Activated effector memory CD4-positive, alpha-beta T cell treated with Interleukin-2 at 50 U/mL for 16 hours (primary cell): ENCODE measurements at places on chromosomes 5 and 9.
A peak's percentile ranks its signal among the peaks of the same experiment; 100 is the strongest.

DNA sequence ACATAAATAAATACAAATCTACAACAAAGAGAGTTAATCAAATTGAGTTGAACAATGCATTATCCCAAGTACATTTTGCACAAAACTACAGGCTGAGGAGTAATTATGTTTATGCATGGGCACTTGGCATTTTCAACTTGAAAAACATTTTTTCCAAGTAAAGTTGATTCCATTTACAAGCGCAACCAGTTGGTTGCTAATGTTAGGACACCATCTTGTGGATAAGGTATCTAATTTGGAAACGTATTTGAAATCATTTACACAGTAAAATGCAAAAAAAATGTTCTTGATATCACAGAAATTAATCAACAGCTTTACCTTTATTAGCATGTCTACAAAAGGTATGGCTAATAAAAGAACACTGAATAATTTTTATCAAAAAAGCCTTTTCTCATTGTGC is 18.8 kb downstream of the FTMT start:
- DNase-seq: no peak

- DNase-seq: peak; percentile 46
Measured at GRCh38 chr9:37650873-37651768, at the start of gene FRMPD1. TSS of gene FRMPD1 (plus strand) at chr9:37650954. CDS start at chr9:37692642, 41,688 bp downstream.

DNA sequence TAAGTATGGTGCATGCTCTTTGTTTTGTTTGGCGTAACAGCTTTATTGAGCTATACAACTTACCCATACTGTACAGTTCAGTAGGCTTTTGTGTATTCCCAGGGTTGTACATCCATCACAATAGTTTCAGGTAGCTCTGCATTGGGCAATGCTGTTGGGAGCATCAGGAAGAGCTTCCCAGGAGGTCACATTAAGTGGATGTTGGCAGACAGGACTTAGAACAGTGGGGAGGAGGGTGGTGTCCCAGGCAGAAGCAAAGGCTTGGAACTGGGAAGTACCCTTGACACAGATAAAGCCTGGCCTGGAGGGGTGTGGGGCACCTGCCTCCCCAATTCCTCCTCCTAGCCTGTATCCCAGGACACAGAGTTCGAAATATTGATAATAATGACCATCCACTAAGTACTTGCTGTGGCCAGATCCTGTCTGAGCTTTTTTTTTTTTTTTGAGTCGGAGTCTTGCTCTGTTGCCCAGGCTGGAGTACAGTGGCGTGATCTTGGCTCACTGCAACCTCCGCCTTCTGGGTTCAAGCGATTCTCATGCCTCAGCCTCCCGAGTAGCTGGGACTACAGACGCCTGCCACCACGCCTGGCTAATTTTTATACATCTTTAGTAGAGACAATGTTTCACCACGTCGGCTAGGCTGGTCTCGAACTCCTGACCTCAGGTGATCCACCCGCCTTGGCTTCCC is 1.3 kb downstream of the BBLN start:
- no peak for DNase-seq

DNA sequence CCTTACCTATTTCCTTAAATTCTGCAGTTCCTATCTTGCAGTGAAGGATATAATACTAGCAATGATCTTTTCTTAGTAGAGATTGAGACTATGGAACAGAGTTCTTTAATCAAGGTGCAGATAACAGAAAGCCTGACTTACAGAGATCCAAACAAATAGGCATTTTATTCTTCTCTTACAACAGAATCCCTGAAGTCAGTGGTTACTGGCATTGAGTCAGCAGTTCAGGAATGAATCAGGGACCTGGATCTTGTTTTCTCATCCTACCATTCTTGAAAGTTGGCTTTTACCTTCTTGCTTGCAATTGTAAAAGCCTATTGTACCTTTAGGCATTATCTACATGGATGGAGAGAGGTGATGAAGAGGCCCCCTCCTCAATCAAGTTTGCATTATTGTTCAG is 47.5 kb upstream of the TLE4 start:
- DNase-seq: no peak

GRCh38 chr9:3887221-3887653 is 361.4 kb upstream of the RFX3 start:
- DNase-seq: no peak

- no peak for DNase-seq
Measured at GRCh38 chr5:33438996-33439395, 1.8 kb upstream of the TARS1 start.

- no peak for DNase-seq
Measured at GRCh38 chr9:131111854-131112311, 13.5 kb upstream of the NUP214 start.

DNA sequence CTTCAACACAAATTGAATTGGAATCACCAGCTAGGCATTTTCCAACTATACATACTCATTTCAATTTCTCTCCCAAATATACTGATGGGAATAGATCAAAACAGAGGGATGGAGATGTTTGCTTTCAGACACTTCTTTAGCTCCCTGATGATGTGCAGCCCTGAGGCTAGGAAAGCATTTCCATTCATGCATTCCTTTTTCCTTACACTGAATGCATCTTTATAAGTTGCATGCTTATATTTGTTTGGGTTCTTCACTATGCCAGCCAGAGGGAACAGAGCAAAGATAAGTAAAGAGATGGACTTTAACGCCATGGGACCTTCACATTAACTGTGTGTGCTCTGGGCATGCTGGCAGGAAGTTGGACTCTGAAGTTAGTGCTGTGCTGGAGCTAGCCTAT is 696.5 kb upstream of the CDH9 start:
- no peak for DNase-seq

GRCh38 chr5:151338734-151339133 is 8.6 kb downstream of the SLC36A2 start:
- DNase-seq: no peak

- no peak for DNase-seq
Measured at GRCh38 chr9:104738452-104738851, 9.0 kb upstream of the NIPSNAP3A start.

GRCh38 chr9:19154135-19154612 is 26.9 kb upstream of the PLIN2 start:
- no peak for DNase-seq

DNA sequence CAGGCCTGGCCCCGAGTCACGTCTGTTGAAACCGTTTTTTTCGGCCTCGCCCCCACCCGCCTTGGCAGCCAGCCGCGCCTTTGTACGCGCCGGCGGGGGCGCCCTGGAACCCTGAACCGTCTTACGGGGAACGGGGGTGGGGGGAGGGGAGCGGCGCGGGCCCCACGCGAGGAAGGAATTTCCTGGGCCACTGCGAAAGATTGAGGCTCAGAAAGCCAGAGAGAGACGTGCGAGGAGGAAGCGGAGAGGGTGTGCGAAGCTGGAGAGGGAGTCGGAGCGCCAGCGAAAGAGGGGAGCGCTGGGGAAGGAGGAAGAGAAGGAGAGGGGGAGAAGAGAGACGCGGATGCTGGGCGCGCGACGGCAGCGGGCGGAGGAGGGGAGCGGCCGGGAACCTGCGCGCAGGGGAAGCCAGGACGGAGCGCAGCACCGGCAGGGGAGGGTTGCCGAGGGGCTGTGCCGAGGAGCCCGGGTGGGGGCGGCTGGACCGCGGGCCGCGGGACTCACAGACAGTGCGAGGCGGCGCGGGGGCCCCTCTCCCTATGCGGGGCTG is 4.6 kb upstream of the PRDM12 start:
- DNase-seq: no peak

DNA sequence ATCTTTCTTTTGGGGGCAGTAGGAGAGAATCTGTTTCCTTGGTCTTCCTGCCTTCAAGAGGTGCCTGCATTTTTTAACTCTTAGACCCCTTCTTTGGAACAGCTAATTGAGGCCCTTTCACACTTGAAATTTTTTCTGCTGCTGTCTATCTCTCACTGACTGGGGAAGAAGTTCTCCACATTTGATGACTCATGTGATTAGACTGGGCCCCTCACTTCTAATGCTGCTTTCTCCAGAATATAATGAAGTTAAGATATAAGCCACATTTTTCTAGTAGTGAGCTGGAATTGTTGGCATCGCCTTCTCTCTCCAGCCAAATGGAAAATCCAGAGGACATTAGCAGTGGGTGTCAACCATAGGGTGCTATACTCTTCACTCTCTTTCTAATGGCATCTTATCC is 12.4 kb downstream of the ZNF474 start:
- no peak for DNase-seq

- no peak for DNase-seq
Measured at GRCh38 chr5:96509316-96509715, 76.3 kb upstream of the PCSK1 start.

DNA sequence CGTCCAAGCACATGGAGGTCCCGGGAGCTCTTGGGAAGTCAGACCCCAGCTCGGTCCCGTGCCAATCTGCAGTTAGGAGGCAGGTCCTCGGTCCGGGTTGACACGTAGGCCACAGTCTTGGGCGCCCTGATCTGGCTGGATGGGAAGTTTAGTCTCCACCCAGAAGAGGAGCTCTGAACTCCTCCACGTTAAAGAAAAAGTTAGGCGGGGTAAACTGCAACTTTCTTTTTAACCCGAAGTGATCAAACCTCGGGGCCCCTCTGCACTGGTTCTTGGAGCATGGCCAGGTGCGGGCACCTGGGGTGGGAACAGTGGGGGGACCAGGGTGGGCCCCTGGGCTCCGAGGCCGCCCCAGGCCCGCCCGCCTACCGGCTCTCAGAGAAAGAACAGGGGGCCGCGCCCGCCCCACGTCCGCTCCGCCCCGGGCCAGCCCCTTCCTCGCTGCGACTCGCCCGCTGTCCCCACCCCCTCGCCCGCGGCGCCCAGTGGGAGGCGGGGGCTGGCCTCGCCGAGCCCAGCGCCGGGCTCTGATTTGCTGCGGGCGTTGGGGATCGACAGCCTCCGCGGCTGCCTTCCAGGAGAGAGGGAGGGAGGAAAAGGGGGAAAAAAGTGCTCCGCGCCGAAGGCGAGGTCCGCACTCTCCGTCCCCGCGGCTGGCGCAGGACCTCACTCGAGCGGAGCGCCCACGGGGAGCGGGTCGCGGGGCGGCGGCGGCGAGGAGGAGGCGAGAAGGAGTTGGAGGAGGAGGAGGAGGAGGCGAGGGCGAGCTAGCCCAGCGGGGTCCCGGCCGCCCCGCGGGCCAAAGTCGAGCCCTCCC is at the start of gene COL5A1:
COL5A1 (plus strand) TSS at position 631 of the 817 bp plus-strand sequence. CDS start 385 bp downstream, outside the sequence.
- peak; percentile 39 for DNase-seq

DNA sequence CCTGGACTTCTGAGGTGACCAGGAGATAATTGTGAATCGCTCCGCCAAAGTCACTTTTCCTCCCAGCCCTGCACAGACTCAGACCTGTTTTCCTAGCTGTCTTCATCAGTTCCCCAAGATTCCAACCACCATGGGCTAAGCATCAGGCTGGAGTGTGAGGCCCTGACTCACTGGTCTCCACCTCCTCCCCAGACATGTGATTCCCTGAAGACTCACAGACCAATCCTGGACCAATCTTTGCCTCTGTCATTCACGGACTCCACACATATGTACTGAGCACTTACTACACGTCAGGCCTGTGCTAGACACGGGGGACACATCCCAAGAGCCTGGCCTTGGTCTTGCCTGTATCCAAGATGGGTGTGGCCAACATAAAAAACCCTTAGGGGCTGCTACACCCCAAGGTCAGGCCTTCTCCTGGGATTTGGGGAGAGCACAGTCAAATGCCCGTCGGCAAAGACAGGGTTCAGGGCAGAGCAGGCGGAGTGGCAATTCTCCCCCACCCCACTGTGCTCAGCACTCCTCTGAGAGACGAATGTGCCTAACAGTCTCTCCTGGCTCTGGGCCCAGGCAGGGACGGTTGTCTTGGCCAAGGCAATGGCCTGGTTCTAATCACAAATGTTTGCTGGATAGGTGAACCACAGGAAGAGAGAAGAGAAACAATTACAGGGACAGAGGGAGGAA is 11.9 kb downstream of the EEIG1 start:
- DNase-seq: no peak

DNA sequence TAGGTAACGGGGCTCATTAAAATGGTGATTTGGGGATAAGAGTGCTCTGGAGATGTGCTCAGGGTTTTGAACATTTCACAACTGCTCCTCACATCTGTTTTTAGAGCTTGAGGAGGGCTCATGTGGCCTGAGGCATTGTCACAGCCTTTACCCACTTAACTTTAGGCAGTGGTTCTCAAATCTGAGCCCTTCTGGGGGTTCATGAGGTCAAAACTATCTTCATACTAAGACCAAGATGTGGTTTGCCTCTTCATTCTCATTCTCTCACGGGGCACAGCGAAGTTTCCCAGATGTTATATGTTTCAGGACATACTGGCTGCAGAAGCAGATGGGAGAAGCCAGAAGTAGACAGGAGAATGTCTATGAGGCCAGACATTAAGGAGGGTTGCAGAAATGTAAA is 38.4 kb downstream of the STXBP1 start:
- DNase-seq: no peak

GRCh38 chr5:107373549-107374263 is 297.0 kb downstream of the EFNA5 start:
- DNase-seq: no peak
